ENCODE measurements at places on chromosomes 4 and X. TPM values are rescaled to one million over a fixed set of nuclear protein-coding genes. Genes with fewer than 3 reads are reported as not detected.
A peak's percentile ranks its signal among the peaks of the same experiment; 100 is the strongest.

GBA3 gene
- 40.9 TPM for total RNA-seq

CDS1 gene
- total RNA-seq = 18.8 TPM

EPGN gene
- total RNA-seq = 1.6 TPM

SLC38A5 gene
- total RNA-seq = 8.3 TPM

RTL5 gene
- total RNA-seq = 6.9 TPM

TCEAL6 gene
- not detected for total RNA-seq

NOX1 gene
- total RNA-seq = not detected

NPY2R gene
- 0.54 TPM for total RNA-seq

IL3RA gene
- total RNA-seq = 4.6 TPM

LANCL3 gene
- 0.38 TPM for total RNA-seq

- H3K36me3 ChIP-seq = no peaks in the 10 kb centered on the region
- H3K4me1 ChIP-seq = no peaks in the 10 kb centered on the region
- no peak for DNase-seq
- H3K27me3 ChIP-seq = no peaks in the 10 kb centered on the region
- no peak overlapping the region for H3K4me3 ChIP-seq
- H3K27ac ChIP-seq = no peak overlapping the region
Observed at GRCh38 chrX:9532349-9532748, 67.5 kb downstream of the TBL1X start.

DNA sequence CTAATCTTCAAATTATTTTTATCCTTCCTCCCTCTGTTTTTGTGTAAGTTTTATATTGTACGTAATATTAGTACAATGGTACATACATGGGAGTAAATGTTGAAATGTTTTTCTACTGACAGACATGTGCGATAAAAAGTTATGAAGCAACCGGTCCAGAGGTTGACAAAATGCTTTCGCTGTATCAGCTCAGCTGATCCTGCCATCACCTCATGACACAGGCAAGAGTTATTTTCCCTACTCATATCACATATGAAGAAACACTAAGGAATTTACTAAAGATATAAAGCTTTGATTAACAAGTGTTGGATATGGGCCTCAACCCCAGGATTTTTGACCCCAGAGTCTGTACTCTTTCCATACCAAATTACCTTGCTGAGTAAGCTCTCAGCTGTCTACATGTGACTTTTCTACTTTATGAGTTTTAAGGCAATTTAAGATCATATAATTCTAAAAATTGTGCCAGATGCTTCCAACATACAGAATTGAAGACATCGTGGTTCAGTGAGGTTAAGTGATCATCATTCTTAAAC is 50.0 kb downstream of the CLCN5 start:
- no peak overlapping the region for H3K4me3 ChIP-seq
- no peak for DNase-seq
- no peaks in the 10 kb centered on the region for H3K4me1 ChIP-seq
- no peaks in the 10 kb centered on the region for H3K36me3 ChIP-seq
- peaks cover 4% of the 10 kb centered on the region for H3K27me3 ChIP-seq
- H3K27ac ChIP-seq = no peak overlapping the region

DNA sequence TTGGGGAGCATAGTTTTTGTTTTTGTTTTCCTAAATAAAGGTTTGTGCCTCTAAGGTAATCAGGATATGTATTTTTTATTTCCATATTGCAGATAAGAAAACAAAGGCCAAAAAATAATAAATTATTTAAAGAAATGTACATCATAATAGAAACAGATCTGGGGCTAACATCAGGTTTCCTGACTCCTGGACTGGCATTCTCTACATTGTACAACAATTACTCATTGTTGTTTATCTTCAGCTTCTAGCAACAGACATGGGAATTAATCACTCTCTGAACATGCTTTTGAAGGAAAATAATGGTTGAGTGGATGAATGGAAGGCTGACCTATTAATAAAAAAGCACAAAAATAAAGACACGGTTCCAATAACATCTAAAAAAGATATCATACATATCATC is 146.2 kb downstream of the KCNIP4 start:
- H3K4me1 ChIP-seq = no peaks in the 10 kb centered on the region
- no peak overlapping the region for H3K27ac ChIP-seq
- H3K36me3 ChIP-seq = no peaks in the 10 kb centered on the region
- DNase-seq = no peak
- H3K4me3 ChIP-seq = no peak overlapping the region

GRCh38 chr4:3406021-3406420 is 35.7 kb upstream of the HGFAC start:
- H3K36me3 ChIP-seq = no peaks in the 10 kb centered on the region
- H3K4me3 ChIP-seq = no peak overlapping the region
- no peak for DNase-seq
- H3K27ac ChIP-seq = no peak overlapping the region
- no peaks in the 10 kb centered on the region for H3K4me1 ChIP-seq
- H3K27me3 ChIP-seq = no peaks in the 10 kb centered on the region

GRCh38 chr4:77994194-77994721 is 62.9 kb upstream of the FRAS1 start:
- no peaks in the 10 kb centered on the region for H3K36me3 ChIP-seq
- no peak overlapping the region for H3K4me3 ChIP-seq
- no peaks in the 10 kb centered on the region for H3K27me3 ChIP-seq
- DNase-seq = peak; percentile 57

- H3K27me3 ChIP-seq = no peaks in the 10 kb centered on the region
- DNase-seq = peak; percentile 21
- H3K36me3 ChIP-seq = no peaks in the 10 kb centered on the region
- no peak overlapping the region for H3K4me3 ChIP-seq
- no peak overlapping the region for H3K27ac ChIP-seq
Observed at GRCh38 chr4:8700531-8700930, 108.0 kb downstream of the CPZ start.

- H3K36me3 ChIP-seq = peaks cover 2% of the 10 kb centered on the region
- peak within 1 kb of the TSS; percentile 89 for H3K27ac ChIP-seq
- peak; percentile 67 for DNase-seq
Observed at GRCh38 chrX:103607364-103608305, at the start of gene TCEAL3. Gene TCEAL3 (plus strand): TSS chrX:103607963. CDS start chrX:103609065, 1,102 bp downstream.

DNA sequence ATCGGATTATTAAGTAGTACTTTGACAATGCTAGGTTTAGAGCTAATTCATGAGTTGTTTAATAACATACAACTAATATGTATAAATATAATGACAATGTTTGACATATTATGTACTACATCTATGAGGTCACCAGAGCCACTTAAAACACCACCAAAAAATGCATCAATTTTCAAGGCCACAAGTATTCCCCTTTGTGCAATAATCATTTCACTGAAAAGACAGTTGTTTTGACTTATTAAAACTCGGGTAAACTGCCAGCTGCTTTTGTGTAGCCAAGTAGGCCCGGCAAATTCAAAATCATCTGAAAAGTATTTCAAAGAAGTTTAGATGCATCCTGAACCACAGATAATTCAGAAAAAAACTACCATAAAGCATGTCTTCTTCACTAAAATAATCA is 48.7 kb downstream of the CLOCK start:
- no peaks in the 10 kb centered on the region for H3K4me1 ChIP-seq
- H3K36me3 ChIP-seq = no peaks in the 10 kb centered on the region
- no peak overlapping the region for H3K27ac ChIP-seq

- no peak overlapping the region for H3K4me3 ChIP-seq
- H3K4me1 ChIP-seq = no peaks in the 10 kb centered on the region
Observed at GRCh38 chr4:184392748-184393559, 81.4 kb downstream of the IRF2 start.

- no peaks in the 10 kb centered on the region for H3K36me3 ChIP-seq
- peak within 1 kb of the TSS; percentile 99 for H3K27ac ChIP-seq
- peak within 1 kb of the TSS; percentile 92 for H3K4me3 ChIP-seq
- H3K27me3 ChIP-seq = no peaks in the 10 kb centered on the region
Observed at GRCh38 chrX:48957477-48957826, at the start of gene OTUD5. Gene OTUD5 (minus strand): TSS chrX:48957607. CDS start chrX:48957570, 37 bp downstream.

GRCh38 chr4:26319949-26320537 is 771 bp upstream of the RBPJ start:
- H3K27ac ChIP-seq = peak overlapping the region; percentile 96
- H3K4me3 ChIP-seq = peak overlapping the region; percentile 75
- no peaks in the 10 kb centered on the region for H3K36me3 ChIP-seq
- H3K4me1 ChIP-seq = no peaks in the 10 kb centered on the region
- DNase-seq = no peak

GRCh38 chrX:25154168-25154567 is 138.4 kb upstream of the ARX start:
- no peak overlapping the region for H3K27ac ChIP-seq
- no peak overlapping the region for H3K4me3 ChIP-seq
- H3K36me3 ChIP-seq = no peaks in the 10 kb centered on the region
- H3K27me3 ChIP-seq = no peaks in the 10 kb centered on the region

DNA sequence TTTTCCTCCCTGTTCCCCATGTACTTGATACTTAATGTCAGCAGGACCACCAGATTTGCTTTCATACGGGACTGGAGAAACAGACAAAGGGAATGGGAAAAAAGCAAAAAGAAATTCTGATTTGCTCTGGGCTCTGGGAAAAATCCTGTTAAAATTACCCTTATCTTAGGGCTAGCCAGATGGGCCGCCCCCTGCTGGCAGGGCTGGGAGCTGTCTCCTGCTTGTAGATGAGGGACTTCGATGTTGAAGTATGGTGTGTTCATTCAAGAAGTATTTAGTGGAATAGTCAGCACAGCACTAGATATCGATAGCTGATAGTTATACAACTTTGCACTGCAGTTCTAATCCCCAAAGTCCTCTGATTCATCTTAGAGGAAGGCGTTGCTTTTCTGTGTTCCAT is 45.8 kb downstream of the BCORL1 start:
- DNase-seq = no peak
- H3K27me3 ChIP-seq = no peaks in the 10 kb centered on the region
- H3K36me3 ChIP-seq = no peaks in the 10 kb centered on the region
- H3K27ac ChIP-seq = no peak overlapping the region
- H3K4me3 ChIP-seq = no peak overlapping the region
- H3K4me1 ChIP-seq = no peaks in the 10 kb centered on the region

- no peak overlapping the region for H3K4me3 ChIP-seq
- no peaks in the 10 kb centered on the region for H3K4me1 ChIP-seq
- H3K27ac ChIP-seq = no peak overlapping the region
- no peak for DNase-seq
- no peaks in the 10 kb centered on the region for H3K36me3 ChIP-seq
Observed at GRCh38 chrX:8848441-8848840, 47.3 kb upstream of the FAM9A start.

- H3K36me3 ChIP-seq = no peaks in the 10 kb centered on the region
- H3K27me3 ChIP-seq = no peaks in the 10 kb centered on the region
- no peak overlapping the region for H3K4me3 ChIP-seq
- DNase-seq = no peak
- H3K4me1 ChIP-seq = no peaks in the 10 kb centered on the region
- no peak overlapping the region for H3K27ac ChIP-seq
Observed at GRCh38 chrX:25112156-25112555, 96.4 kb upstream of the ARX start.

GRCh38 chr4:42488554-42488953 is 91.3 kb downstream of the SHISA3 start:
- H3K4me3 ChIP-seq = no peak overlapping the region
- no peaks in the 10 kb centered on the region for H3K4me1 ChIP-seq
- no peaks in the 10 kb centered on the region for H3K36me3 ChIP-seq

DNA sequence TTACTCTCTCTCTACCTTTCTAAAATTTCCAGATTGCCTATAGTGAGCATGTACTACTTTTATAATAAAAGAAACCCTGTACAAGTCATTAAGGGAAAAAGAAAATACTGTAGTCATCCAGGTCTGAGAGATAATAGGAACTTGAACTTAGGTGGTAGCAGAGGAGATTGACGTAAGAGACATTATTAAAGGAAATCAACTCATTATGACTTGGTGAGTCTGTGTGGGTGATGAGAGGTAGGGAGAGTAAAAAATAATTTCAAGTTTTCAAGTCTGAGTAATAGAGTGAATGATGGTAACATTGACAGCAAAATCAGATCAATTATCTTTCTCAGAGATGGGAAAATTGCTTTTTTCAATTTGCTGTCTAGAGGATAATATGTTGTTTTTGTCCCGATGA is 44.0 kb upstream of the ZCCHC12 start:
- H3K4me3 ChIP-seq = no peak overlapping the region
- H3K27ac ChIP-seq = no peak overlapping the region
- H3K27me3 ChIP-seq = no peaks in the 10 kb centered on the region

GRCh38 chr4:116150152-116150551 is 935.2 kb downstream of the TRAM1L1 start:
- no peaks in the 10 kb centered on the region for H3K36me3 ChIP-seq
- no peak overlapping the region for H3K27ac ChIP-seq
- no peaks in the 10 kb centered on the region for H3K27me3 ChIP-seq

GRCh38 chrX:70176938-70177533 is at the start of gene DGAT2L6:
Gene DGAT2L6 (plus strand): TSS chrX:70177483. CDS start chrX:70177583, 100 bp downstream.
- H3K4me3 ChIP-seq = no peak within 1 kb of the TSS
- no peak within 1 kb of the TSS for H3K27ac ChIP-seq
- no peak for DNase-seq
- no peaks in the 10 kb centered on the region for H3K27me3 ChIP-seq

DNA sequence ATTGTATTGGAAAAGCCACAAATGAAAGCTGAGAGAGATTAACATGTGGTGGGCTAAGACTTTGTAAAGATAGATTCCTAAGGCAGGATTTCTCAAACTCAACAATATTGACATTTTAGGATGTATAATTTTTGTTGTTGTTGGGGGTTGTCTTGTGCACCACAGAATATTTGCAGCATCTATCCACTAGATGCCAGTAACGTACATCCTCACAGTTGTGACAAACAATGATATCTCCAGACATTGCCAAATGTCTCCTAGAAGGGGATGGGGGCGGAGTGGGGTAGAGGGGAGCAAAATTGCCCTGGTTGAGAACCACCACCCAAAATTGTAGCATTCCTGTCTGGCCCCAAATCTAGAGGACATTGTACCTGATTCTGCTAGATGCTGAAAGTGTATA is 14.7 kb upstream of the CBR4 start:
- no peak overlapping the region for H3K27ac ChIP-seq
- no peaks in the 10 kb centered on the region for H3K4me1 ChIP-seq
- no peak for DNase-seq
- H3K27me3 ChIP-seq = no peaks in the 10 kb centered on the region

DNA sequence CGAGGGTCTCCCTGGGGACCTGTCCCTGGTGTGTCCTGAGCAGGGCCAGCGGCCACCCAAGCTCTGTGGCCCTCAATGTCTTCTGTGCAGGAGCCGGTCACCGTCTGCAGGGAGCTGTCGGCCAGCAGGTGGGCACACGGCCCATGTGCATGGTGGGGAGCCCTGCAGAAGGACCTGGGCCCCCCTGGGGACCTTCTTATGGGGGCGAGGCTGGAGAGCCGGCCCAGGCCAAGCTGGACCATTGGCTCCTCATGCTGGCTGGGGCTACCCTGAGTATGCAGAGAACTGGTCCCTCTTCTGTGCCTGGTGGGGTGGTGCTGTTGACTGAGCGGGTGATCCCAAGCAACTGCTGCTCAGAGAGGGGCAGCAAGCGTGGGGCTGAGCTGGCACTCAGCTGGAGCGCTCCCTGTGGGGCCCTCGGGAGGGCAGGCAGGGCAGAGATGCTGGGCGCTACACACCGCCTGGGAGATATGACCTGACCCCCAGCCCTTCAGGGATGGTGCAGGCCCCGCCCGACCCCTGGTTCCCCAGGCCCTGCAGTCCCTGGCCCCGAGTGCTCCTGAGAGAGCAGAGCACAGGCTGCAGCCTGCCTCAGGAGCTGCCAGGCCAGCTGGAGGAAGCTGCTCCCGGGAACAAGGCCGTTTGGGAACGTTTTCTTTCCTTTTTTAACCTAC is 14.8 kb downstream of the NAT8L start:
- peaks cover 11% of the 10 kb centered on the region for H3K4me1 ChIP-seq
- H3K27me3 ChIP-seq = no peaks in the 10 kb centered on the region
- no peak overlapping the region for H3K4me3 ChIP-seq
- no peaks in the 10 kb centered on the region for H3K36me3 ChIP-seq
- DNase-seq = peak; percentile 72
- no peak overlapping the region for H3K27ac ChIP-seq

Data from kidney (tissue), 22 donors.